ENCODE measurements at places on chromosomes 3 and 15. TPM values are rescaled to one million over a fixed set of nuclear protein-coding genes. Genes with fewer than 3 reads are reported as not detected.

The PATL2 gene
- 1.1 TPM for total RNA-seq

The SEMA3B gene
- 3.4 TPM for total RNA-seq

The BUB1B gene
- total RNA-seq, result 23.2 TPM

The SLC12A1 gene
- 4.0 TPM for total RNA-seq

The CCR3 gene
- not detected for total RNA-seq

The UMPS gene
- 35.1 TPM for total RNA-seq

The ALDH1A3 gene
- total RNA-seq, result 46.3 TPM

The GABRA5 gene
- 4.6 TPM for total RNA-seq

The OR5K4 gene
- not detected for total RNA-seq

The EIF5A2 gene
- 5.6 TPM for total RNA-seq

The INSYN1 gene
- total RNA-seq, result 22.9 TPM

The MYH15 gene
- total RNA-seq, result 1.8 TPM

The PP2D1 gene
- not detected for total RNA-seq

The P2RY13 gene
- total RNA-seq, result 1.7 TPM

The NEK10 gene
- 31.5 TPM for total RNA-seq

The LDHAL6B gene
- not detected for total RNA-seq

The GRK7 gene
- 0.09 TPM for total RNA-seq

- DNase-seq, result no peak
These were observed 50.0 kb upstream of the GSK3B start for GRCh38 chr3:120144267-120144666.

- peak; percentile 45 for DNase-seq
These were observed 128.8 kb downstream of the SV2B start for GRCh38 chr15:91228890-91229289.

GRCh38 chr3:133572158-133573053, 1.1 kb upstream of the CDV3 start:
- no peak for DNase-seq

DNA sequence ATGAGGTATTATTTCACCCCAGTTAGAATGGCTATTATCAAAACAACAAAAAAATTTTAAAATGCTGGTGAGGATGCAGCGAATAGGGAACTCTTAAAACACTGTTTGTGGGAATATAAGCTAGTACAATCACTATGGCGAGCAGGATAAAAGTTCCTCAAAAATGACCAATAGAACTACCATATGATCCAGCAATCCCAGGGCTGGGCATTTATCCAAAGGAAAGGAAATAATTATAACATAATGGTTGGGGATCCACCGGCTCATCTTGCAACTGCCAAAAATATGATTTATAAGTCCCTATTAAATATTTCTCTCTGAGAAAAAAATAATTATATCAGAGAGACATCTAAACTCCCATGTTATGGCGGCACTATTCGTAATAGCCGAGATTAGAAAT, 127.6 kb upstream of the MME start:
- DNase-seq, result no peak

DNA sequence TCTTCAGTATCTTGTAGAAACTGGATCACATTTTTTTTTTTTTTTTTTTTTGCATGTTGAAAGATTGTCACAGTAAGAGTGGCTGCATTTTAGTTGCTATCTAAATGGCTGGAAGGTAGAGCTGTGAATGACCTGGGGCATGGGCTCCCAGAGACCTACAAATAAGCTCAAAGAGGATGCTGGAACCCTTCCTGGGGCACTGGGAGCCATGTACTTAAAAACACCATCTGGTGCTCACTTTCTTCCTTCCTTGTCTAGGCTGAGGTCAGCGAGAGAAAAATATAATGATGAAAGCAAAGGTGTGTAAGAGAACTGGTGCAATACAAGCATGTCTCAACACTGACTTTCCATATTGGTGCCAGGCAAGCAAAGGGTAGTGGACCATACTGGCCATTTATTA, 323.9 kb downstream of the SV2B start:
- DNase-seq, result no peak

GRCh38 chr15:57566834-57567233, 24.9 kb upstream of the MYZAP start:
- DNase-seq, result no peak

DNA sequence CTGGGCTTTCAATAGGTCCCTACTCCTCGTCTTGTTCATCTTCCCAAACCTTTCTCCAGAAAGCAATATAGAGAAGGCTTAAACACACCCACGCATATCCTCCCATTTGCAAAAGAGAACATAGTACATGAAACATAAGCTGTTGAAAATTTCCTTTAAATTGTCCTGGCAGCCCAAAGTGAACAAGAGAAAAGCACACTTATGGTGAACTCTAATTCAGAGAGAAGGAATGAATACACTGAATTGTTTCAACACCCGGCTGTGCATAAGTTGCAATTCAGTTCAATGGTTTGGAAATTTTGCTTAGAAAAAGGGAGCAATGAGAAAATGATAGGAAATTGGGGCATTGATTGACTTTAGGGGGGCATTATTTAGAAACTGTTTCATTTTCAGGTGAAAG, 202.6 kb downstream of the TIGIT start:
- no peak for DNase-seq

GRCh38 chr3:130811557-130811956, 64.9 kb upstream of the PIK3R4 start:
- no peak for DNase-seq

- peak; percentile 53 for DNase-seq
These were observed at the start of gene ACTC1 for GRCh38 chr15:34795267-34796081. ACTC1 (minus strand) TSS chr15:34795549; CDS start chr15:34794808, 741 bp downstream.

DNA sequence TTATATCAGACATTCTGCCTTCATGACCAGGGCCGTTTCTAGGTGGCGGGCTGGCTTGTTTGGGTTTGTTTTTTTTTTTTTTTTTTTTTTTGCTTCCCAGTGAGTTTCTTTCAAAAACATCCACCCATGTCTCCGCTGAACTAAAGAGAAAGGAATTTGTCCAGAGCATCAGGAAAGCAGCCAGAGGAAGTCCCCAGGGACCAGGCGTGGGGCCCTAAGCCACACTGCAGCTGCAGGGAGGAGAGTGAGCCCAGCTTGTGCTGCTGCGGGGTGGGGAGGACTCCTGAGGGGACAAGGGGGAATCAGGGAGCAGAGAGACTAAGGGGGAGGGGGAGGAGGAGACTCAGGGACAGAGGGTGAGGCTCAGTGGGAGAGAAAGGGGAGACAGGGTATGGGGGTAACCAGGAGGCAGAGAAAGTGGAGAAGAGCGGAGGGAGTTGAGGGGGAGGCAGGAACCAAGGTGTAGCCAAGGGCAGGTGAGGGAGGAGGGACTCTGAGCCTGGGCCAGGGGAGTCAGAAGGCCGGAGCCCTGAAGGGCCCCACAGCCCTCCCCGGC, 49.5 kb downstream of the CYP11A1 start:
- DNase-seq, result no peak

GRCh38 chr3:130395916-130396315, 50.4 kb downstream of the COL6A5 start:
- DNase-seq, result no peak

DNA sequence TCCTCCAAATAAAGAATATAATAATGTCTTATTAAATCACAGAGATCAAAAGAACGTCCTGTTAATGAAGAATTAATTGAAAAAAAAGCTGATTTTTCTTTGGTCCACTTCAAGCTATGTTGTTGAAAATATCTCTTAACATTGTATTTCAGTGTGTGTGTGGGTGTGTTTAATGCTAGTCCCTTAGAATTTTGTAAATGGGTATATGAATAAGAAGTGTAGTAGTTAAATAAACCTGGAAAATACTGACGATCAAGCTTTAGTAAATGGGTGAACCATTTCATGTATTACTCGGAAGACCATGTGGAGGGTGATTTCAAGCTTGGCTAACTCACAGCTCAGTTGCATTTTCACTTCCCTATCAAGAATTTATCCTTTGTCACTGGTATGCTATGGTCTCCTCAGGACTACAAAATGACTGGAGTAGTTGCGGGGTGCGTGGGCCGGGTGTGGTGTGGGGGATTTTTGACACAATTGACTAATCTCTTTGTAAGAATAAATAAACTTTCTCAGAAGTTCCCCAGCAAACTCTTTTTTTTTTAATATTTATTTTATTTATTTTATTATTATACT, 586.4 kb downstream of the GRM7 start:
- no peak for DNase-seq

DNA sequence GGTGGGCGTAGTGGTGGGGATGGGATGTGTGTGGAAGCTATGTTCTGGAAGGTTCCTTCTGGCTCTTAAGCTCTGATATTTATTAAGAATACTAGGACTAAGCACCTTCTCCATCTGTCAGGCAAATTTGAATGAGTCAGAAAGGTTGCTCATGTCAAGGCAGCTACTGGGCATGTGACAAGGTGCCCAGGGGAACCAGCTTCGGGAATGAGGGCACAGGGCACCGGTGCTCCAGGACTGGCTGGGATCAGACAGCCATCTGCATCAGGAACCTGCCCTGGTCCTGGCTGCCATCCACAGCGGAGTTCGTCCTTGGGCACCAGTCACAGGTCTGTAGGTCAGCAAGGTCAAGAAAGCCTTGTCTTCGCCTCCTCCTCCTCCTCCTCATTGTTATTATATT, 32.5 kb downstream of the CA12 start:
- no peak for DNase-seq

DNA sequence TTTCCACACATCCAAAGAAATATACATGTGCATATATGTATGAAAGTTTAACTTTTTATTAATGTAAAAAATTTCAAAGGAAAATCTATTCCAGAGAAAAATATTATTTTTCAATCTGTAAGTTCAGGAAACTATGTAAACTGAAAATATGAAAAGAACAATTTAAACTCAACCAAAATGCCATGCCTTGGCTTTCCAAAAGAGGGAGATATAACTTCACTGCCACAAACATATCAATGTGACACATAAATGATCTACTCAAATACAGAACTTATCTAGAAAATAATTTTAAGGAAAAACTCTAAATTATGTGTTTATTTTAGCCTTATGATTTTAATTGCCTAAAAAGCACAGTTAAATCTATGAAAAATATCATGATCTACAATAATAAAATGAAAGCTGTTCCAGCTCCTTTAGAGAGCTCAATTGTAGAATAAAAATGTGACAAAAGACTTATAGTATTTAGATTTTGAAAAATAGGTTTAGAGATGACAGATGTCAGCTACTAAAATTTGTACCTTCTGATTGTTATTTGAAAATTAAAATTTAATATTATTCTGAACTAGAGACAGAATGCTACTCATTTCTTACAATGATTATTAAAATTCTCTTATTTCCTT, 94.8 kb downstream of the GBE1 start:
- peak; percentile 4 for DNase-seq

GRCh38 chr15:78429477-78429876, 8.5 kb upstream of the IREB2 start:
- DNase-seq, result no peak

DNA sequence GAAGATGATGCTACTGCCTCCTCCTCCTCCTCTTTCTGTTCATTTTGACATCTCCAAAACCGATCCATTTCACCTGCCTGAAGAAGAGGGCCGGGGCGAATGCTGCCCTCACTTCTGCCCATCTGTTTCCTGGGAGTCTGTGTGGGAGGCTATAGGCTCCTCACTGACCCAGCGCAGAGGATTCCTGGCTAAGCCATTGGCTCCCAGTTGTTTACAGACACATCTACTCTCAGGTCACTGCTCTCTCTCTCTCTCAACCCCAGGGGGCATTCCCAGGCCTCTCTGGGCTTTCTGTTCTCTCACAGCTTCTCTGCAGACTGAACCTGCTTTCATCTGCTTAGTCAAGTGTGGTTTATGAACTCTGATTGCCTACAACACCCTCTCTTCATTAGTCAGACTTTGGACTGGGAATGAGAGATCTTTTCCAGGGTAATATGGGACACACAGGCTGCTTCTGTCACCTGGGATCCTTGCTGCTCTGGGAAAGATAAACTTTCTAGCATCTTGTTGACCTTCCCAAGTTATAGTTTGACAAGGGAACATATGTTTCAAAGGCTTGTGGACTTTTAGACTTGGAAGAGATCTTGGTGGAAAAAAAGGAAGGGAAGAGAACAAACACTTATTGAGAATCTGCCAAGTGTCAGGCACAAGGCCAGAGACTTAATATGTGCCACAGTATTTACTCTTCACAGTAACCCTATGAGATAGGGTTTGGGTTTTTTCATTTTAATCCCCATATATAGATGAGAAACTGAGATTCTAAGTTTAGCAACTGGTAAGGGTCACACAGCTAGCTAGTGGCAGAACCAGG, 30.2 kb upstream of the USP3 start:
- DNase-seq, result peak; percentile 6

- DNase-seq, result no peak
These were observed 40.8 kb downstream of the PLCH1 start for GRCh38 chr3:155704061-155704460.

- no peak for DNase-seq
These were observed 25.9 kb downstream of the ADGRG7 start for GRCh38 chr3:100635273-100635701.

DNA sequence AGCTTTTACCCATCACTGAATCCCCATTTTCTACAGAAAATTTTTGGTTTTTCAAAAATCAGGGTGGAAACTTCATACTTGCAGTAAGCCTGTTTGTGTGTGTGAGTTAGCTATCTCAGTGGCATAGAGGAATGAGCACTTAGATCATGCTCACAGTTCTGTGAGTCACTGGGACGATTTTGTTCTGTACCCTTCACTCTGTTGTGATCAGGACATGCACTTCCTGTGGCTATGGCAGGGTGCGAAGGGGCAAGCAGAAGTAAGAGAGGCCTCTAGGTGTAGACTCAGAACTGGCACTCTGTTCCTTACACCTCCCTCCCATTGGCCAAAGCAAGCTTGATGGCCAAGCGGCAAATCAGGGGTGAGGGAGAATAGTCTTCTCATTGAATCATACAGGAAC, 11.6 kb downstream of the NIPA2 start:
- no peak for DNase-seq

- DNase-seq, result no peak
These were observed 5.2 kb downstream of the LINS1 start for GRCh38 chr15:100596792-100597191.

- DNase-seq, result no peak
These were observed 39.2 kb downstream of the SAMMSON start for GRCh38 chr3:70038693-70039092.

DNA sequence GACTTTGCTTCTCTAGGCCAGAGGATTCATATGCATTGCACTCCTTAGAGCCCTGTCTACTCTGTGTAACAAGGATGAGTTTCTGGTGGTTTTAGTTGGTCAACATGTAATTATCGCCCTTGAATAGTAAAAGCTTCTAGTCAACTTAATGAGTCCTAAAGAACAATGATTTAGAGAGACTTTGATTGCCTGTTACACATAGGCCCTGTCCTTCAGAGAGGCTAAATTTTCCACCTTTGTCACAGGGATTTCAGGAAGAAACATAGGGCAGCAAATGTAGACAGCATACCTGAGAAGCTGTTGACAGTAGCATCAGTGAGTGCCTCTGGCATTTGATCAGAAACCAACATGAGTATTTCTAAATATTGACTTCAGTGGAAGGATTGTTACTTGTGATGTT, 7.1 kb downstream of the BTLA start:
- no peak for DNase-seq

GRCh38 chr3:87498358-87499080, 222.1 kb upstream of the POU1F1 start:
- DNase-seq, result no peak

- no peak for DNase-seq
These were observed 67.4 kb downstream of the MYLK start for GRCh38 chr3:123816673-123817207.

GRCh38 chr15:32030795-32031194, 480 bp downstream of the CHRNA7 start:
- DNase-seq, result peak; percentile 2

Data from cerebellum (tissue), 4 donors.